Activated CD4-positive, alpha-beta T cell treated with anti-CD3 and anti-CD28 coated beads, Interleukin-2, Interleukin-4, amounts not matched to agents 100 ng/mL and 50 ng/mL, durations not matched to agents 16 hours and 8 hours (primary cell): ENCODE measurements at places on chromosomes 7 and 10.
A peak's percentile ranks its signal among the peaks of the same experiment; 100 is the strongest.

- DNase-seq = no peak
These were observed 7.1 kb downstream of the ARPC1B start for GRCh38 chr7:99381664-99382075.

DNA sequence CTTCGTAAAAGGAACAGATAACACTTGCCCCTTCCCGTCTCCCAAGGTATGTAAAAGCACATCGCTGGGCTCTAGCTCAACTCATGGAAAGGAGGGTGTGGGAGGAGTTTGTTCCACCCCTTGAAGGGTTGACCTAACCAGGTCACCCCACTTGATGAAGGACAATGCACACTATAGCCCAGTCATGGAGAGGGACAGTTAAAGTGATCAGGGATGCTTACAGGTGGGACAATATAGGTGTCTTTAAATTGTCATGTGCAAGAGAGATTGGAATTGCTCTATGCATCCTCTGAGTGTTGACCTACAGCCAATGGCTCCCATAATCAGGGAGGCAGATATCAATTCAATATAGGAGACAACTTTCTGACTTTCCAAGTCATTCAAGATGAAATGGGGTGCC is 448.2 kb downstream of the GRID1 start:
- DNase-seq = no peak

DNA sequence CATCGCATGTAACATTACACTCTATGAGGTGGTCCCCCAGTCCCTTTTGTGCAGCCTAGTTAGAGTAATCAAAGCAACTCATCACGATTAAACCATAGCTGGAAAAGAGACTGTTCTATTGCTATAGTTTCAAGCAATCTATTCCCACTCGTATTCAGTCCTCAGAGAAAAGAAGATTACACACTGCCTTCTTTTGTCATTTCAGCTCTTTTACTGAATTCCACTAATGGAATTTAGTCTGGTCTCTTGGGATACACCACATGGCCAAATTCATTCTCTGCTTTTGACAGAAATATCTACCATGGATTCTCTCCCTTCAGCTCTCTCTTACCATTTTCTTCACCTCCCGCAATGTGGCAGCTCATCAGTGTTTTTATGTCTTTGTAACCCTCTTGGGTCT is 108.9 kb upstream of the HDAC9 start:
- no peak for DNase-seq

DNA sequence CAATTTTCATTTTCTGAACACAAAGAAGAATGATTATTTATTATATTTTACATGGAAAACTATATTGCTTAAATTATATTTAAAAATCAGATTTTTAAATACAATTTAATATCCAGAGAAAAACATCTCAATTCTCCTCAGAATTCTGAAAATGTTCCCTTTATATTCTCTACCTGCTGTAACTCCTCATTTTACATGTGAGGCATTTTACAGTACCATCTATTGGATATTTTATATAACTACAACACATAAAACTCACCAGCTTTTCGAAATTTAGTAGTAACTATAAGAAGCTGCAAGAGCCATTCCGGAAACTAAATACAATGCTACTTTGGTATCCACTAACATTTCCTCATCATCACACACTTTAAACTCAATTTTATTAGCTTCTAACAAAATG is 264.6 kb downstream of the DGKB start:
- no peak for DNase-seq

DNA sequence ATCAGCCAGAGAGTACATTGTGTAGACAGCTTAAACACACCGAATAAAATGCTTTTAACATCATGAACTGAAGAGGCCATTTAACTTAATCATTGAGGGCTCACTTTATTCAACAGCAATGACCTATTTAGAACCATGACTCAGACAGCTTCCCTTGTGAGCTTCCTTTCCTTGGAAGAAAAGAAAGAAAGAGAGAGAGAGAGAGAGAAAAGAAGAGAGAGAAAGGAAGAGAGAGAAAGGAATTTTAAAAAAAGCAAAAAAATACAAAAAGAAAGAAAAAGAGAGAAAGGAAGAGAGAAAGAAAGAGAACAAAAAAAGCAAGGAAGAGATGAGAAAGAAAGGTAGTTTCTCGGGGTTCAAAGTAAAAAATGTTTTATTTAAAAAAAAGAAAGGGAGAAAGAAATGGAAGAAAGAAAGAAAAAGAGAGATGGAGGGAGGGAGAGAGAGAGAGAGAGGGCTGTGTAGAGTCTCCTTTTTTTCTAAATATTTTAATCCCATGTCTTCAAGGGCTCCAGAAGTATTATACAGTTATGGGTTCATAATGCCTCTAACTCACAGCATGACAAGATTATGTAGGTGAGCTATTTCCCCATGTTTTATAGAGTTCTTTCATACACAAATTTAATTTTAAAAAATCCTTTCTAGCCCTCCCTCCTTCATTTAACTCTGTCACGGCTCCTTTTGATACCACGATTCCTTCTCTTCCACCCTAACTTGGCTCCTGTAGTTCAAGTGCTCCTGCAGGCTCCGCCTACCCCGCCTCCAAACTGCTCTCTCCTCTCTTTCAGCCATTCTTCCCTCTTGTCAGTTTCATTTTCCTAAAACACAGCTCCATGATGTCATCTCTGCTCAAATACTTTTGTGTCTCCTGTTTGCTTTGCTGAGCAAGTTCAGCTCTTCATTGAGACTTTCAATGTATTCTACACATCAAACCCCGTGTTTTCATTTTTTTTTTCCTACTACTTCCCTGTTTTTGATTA is 85.5 kb downstream of the PRTFDC1 start:
- no peak for DNase-seq

- no peak for DNase-seq
These were observed 129.4 kb downstream of the RGS10 start for GRCh38 chr10:119413093-119413453.

- no peak for DNase-seq
These were observed 41.5 kb downstream of the LGI1 start for GRCh38 chr10:93799155-93799708.

GRCh38 chr7:101936611-101937231 is 119.3 kb downstream of the CUX1 start:
- DNase-seq = no peak

DNA sequence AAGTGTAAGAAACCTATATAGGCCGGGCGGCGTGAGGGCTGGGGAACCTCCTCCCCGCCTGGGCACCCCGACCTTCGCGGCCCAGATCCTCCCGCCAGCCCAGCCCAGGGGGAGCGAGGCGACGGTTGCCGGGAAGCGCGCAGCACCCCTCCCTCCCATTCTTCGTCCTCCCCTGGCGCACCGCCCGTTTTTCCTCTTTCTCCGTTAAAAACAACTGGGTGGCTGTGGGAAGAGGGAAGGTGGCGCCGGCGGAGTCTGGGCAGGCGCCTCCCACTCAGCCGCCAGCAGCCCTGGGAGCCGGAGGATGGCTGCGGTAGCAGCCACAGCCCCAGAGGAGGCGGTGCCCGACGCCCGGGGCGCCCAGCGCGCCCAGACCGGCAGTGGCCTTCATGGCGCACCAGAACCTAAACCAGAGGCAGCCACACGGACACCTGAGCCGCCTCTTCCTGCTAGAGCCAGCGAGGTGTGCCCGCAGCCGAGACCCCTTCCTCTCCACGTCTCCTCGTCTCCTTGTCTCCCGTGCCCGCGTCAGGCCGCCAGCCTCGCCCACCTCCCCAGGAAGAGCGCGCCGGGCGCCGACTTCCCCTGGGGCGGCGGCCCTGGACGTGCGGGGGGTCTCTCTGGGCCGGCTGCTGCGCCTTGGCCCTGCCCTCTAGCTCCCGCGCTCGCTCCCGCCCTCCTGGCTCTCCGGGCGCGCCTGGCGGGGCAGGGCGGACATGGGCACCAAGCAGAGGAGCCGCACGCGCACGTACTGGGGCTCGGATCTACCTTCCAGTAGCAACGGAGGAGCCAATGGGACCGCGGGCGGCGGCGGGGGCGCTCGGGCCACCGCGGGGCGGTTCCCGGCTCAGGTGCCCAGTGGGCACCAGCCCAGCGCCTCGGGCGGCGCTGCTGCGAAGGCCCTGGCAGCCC is 32.8 kb upstream of the SFTPD start:
- DNase-seq = peak; percentile 22

DNA sequence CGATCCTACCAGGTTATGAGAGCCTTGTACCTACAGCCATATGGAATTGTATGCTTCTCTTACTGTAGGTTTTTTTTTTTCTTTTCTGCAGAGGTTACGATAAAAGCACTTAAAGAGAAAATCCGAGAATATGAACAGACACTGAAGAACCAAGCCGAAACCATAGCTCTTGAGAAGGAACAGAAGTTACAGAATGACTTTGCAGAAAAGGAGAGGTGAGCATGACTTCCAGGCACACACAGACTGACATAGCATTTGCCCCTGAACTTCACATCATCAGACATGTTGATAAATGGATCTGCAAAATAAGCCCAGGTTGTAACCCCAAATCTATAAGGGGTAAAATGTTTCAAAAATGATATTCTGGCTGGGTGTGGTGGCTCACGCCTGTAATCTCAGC is 182.4 kb upstream of the SH2B2 start:
- DNase-seq = no peak

- no peak for DNase-seq
These were observed 100.0 kb downstream of the CLEC2L start for GRCh38 chr7:139623518-139623917.

DNA sequence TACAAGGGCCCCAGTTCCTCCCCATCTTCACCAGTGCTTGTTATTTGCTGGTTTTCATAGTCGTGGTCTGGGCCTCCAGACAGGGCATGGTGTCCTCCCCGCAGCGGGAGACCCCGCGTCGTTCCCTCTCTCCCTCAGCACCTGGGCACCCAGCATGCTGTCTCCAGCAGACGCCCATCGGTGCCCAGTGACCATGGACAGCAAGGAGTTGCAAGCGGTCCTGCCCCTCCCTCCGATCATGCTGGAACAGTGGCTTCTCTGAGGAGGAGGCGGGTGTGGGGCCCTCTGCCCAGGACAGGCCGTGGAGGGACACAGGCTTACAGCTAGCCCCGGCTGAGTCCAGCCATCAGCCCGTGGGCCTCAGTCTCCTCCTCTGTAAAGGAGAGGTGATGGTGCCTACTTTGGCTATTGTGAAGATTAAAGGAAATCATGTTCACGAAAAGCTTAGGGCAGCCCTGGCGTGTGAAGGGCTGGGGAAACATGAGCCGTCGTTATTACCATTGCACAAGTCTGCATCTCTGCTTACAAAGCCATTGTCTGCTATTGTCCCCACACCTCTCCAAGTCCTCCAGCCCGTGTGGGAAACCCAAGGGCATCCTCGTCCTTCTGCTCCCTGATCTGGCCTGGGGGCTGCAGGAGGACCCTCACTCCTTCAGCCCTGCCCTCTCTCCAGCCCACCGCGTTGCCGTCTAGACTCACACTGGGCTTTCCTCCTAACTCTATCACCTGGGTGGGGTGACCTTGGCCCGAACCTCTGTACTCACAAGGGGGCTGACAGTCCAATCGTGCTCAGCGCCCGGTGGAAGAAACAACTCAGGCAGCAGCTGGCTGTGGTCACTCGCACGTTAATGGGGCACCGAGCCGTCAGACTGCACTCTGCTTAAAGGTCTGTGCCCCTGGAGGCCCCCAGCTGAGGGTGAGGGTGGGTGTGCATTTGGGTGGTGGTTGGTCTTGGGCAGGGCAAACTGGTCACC is 29.9 kb downstream of the EN2 start:
- DNase-seq = no peak

DNA sequence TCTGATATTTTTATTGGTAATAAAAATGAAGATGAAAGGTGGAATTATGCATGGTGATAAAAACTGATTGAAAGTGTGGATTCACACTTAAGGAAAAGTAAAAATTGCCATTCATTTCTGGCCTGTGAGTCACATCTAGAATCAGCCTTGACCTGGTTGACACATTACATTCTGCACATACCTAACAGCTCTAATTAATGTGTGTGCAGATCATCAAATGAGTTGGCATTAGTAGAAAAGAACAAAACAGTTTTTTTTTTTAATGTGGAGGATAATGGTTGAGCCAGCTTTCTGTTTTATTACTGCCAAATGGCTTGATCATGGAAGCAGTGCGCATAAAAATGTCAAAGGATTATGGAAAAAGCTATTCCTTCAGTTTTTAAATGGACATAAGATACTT is 142.6 kb upstream of the TMEM196 start:
- peak; percentile 1 for DNase-seq

DNA sequence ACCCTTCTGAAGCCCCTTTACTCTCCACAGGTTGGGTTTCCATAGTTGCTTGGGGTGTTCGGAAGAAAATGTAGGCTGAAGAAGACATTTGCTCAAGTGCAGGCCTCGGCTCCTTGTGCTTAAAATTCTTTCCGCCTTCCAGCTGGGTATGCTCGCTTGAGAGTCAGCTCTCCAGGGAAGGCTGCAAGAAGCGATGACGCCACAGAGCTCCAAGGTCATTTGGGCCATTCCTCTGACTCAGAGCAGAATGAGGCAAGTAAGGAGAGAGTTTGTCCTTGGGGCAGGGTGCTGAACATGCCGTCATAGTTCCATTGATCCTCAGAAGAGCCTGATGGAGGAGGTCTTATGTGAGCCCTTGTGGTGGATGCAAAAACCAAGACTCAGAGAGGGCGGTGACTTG is 27.4 kb upstream of the HSPA12A start:
- DNase-seq = no peak

GRCh38 chr7:66517212-66517909 is 111.3 kb upstream of the KCTD7 start:
- no peak for DNase-seq

GRCh38 chr10:36538953-36539586 is 586.3 kb upstream of the ANKRD30A start:
- DNase-seq = no peak
